ENCODE measurements at places on chromosomes 6 and 20. TPM values are rescaled to one million over a fixed set of nuclear protein-coding genes. Genes with fewer than 3 reads are reported as not detected.

GRCh38 chr6:8059129-8059528 lies 5.1 kb downstream of the BLOC1S5 start:
- peaks cover 12% of the 10 kb centered on the region for H3K4me1 ChIP-seq
- peak overlapping the region; percentile 7 for H3K27ac ChIP-seq
- DNase-seq = no peak
- H3K4me3 ChIP-seq = no peak overlapping the region
- H3K27me3 ChIP-seq = no peaks in the 10 kb centered on the region

- peaks cover 20% of the 10 kb centered on the region for H3K4me1 ChIP-seq
- no peaks in the 10 kb centered on the region for H3K27me3 ChIP-seq
- no peak overlapping the region for H3K27ac ChIP-seq
These were observed 154.6 kb upstream of the HDAC2 start for GRCh38 chr6:114125576-114125975.

DNA sequence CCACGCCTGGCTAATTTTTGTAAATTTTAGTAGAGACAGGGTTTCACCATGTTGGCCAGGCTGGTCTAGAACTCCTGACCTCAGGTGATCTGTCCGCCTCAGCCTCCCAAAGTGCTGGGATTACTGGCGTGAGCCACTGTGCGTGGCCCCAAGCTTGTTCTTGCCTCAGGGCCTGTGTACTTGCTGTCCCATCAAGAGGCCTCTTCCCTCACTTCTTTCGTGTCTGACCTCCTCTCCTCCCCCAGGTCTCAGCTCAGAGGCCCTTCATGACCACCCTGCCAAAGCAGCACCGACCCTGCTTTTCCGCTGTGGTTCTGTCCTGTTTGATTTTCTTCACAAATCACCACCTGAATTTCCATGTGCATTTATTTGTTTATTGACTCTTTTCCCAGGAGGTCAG lies 10.5 kb upstream of the UBE2V1 start:
- no peaks in the 10 kb centered on the region for H3K27me3 ChIP-seq
- peak overlapping the region; percentile 23 for H3K27ac ChIP-seq
- peaks cover 7% of the 10 kb centered on the region for H3K4me1 ChIP-seq
- no peak for DNase-seq
- H3K4me3 ChIP-seq = no peak overlapping the region
- H3K36me3 ChIP-seq = peaks cover 34% of the 10 kb centered on the region

The CLPSL1 gene
- not detected for total RNA-seq

DNA sequence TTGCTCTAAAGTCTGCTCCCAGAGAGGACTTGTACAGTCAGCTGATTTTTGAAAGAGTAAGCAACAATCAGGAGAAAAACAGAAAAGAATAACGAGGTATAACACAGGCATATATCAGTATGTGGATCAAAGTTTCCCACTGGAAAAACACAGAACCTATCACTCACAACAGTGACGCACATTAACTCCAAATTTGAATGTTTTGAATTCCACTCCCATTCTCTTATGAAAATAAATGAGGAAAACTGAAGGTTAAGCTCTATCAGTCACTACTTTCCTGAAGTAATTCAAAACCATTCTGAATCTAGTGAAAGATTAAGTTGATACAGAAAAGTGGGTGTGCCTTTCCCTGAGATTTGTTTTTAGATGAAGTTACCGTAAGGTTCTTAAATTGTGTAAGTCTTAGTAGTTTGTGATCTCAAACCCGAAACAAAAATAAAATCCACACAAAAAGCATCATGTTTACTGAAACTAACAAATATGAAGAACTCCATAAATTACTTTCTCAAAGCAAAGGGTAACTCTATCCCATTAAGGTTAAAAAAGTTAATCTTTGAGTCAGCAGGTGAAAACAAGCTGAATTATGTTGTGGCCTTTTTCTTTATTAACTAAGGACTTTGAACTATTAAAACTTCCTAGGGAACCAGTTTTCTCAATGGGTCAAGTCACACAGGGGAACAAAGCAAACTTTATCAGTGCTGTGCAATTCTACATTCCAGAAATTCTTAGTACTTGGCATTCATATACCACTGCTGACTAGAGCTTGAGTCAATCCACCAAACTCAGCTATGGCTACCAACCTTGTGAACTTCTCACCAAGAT lies 115.7 kb downstream of the OGFRL1 start:
- H3K27ac ChIP-seq = peak overlapping the region; percentile 96
- peaks cover 78% of the 10 kb centered on the region for H3K4me1 ChIP-seq
- H3K4me3 ChIP-seq = peak overlapping the region; percentile 60
- no peaks in the 10 kb centered on the region for H3K27me3 ChIP-seq
- DNase-seq = no peak
- H3K36me3 ChIP-seq = no peaks in the 10 kb centered on the region

The RNF144B gene
- 5.4 TPM for total RNA-seq

DNA sequence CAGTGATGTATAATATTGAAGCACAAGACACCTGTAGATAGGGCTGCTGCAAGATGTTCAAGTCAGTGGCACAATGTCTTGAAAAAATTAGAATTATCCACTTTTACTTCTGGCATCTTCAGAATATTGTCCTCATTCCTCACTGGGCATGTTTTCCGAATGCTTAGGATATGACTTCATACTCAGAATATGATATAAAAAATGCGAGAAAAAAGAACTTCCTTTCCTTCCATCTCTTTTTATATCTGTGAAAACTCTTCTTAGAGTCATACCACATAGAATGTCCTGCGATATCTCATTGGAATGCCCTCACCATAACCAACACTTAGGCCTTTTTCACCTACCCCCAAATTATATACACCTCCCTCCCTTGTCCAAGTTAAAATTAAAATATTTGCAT lies 4.6 kb downstream of the MAS1L start:
- H3K4me3 ChIP-seq = no peak overlapping the region
- H3K27ac ChIP-seq = no peak overlapping the region
- H3K27me3 ChIP-seq = peaks cover 12% of the 10 kb centered on the region

DNA sequence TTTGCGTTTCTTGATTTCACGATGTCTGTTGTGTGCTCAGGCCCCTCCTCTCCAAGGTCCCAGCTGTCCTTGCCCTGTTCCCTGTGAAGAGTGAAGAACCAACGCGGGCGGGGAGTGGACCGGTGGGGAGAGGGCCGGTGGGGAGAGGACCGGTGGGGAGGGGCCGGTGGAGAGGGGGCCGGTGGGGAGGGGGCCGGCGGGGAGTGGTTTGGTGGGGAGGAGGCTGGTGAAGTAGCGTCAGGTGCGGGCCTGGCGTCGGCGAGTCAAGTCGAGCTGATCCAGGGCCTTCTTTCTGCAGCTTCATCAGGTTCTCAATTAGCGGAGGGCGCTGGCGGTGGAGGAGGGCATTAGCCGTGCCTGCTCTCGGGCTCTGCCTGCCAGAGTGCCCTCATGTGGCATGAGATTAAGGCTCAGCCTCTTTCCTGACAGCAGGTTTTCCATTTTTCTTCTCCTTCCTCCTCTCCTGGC lies 21.2 kb upstream of the BHLHE23 start:
- peaks cover 81% of the 10 kb centered on the region for H3K27me3 ChIP-seq
- DNase-seq = peak; percentile 15
- H3K4me1 ChIP-seq = peaks cover 6% of the 10 kb centered on the region

DNA sequence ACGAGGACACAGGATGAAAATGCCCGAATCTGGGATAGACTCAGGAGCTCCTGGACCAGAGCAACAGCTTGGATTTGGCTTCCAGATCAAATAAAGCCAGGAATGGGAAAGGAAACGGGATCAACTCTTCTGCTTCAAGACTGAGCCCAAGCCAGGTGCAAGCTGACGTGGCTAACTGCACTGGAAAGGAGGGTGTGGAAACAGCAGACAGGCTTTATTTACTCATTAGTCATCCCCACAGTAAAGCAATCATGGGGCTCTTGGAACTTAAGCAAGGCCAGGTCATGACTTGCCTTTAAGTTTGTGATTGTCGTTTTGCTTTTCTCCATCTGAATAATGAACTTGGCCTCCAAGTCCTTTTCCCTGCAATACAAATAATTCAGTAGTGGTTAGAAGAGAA lies 45.2 kb downstream of the KIF16B start:
- H3K27me3 ChIP-seq = no peaks in the 10 kb centered on the region
- no peak overlapping the region for H3K4me3 ChIP-seq
- H3K4me1 ChIP-seq = peaks cover 18% of the 10 kb centered on the region
- peaks cover 32% of the 10 kb centered on the region for H3K36me3 ChIP-seq
- peak overlapping the region; percentile 9 for H3K27ac ChIP-seq
- DNase-seq = no peak

The BPIFB4 gene
- total RNA-seq = not detected

The HNF4A gene
- total RNA-seq = 0.20 TPM

The SNTA1 gene
- total RNA-seq = 11.9 TPM

DNA sequence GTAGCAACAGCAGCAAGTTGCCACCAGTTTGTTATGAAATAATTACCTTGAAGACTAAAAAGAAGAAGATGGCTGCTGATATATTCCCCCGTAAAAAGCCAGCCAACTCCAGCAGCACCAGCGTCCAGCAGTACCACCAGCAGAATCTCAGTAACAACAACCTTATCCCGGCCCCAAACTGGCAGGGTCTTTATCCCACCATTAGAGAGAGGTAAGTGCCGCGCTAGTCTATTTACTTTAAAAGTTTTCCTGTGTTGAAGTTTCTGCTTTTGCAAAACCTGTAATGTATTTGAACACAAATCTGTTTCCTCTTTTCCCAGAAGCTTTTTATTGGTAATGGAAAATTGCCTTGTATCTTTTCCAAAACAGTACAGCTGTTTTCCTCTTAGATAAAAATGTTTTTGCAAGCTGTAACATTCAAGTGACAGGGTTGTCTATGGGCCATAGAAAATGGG lies 725 bp downstream of the BTBD3 start:
- peak overlapping the region; percentile 66 for H3K27ac ChIP-seq
- peaks cover 65% of the 10 kb centered on the region for H3K4me1 ChIP-seq
- peaks cover 14% of the 10 kb centered on the region for H3K36me3 ChIP-seq
- peak overlapping the region; percentile 57 for H3K4me3 ChIP-seq

GRCh38 chr6:127481111-127481510 lies 21.9 kb upstream of the KIAA0408 start:
- no peak for DNase-seq
- H3K4me1 ChIP-seq = no peaks in the 10 kb centered on the region
- H3K4me3 ChIP-seq = no peak overlapping the region
- peaks cover 6% of the 10 kb centered on the region for H3K27me3 ChIP-seq

DNA sequence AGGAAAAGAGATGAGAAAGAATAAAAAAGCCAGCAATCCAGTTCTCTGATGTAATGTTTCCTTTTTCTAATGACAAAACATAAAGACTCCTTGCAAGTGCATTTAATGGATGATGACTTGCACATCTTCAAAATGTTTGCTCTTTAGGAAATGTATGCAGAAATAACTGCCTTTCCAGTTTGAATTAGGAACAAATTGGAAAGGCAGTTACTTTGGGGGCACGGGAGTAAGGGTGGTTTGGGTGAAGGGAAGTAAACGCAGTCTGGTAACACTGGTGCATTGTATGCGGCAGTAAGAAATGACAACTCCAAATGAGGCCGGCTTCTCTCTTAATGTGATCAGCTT lies 57.6 kb upstream of the REV3L start:
- H3K4me1 ChIP-seq = peaks cover 35% of the 10 kb centered on the region
- H3K27me3 ChIP-seq = no peaks in the 10 kb centered on the region
- no peak overlapping the region for H3K4me3 ChIP-seq
- H3K36me3 ChIP-seq = no peaks in the 10 kb centered on the region
- peak overlapping the region; percentile 62 for H3K27ac ChIP-seq

DNA sequence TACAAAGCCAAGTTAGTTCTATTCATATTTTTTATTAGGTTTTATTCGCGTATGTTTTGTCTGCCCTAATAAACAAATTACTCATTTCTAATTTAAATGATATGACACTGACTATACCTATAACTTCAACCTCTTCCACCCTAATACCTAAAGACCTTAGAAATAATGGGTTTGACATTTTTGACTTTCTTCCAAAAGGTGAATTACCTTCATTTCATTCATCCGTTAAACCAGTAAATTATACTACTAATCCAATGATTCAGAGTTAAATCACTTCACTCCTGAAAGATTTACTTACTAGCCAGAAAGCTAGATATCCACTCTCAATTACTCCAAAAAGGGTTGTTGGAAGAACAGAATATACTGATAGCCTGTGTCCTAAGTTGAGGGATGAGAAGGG lies 5.2 kb downstream of the MRPS10 start:
- H3K4me1 ChIP-seq = peaks cover 11% of the 10 kb centered on the region
- no peak for DNase-seq
- H3K27me3 ChIP-seq = no peaks in the 10 kb centered on the region
- no peak overlapping the region for H3K27ac ChIP-seq

- no peaks in the 10 kb centered on the region for H3K4me1 ChIP-seq
- H3K4me3 ChIP-seq = no peak overlapping the region
- no peak overlapping the region for H3K27ac ChIP-seq
- DNase-seq = no peak
- no peaks in the 10 kb centered on the region for H3K36me3 ChIP-seq
These were observed 44.9 kb downstream of the ZNF334 start for GRCh38 chr20:46468508-46468907.

The PGC gene
- total RNA-seq = not detected

DNA sequence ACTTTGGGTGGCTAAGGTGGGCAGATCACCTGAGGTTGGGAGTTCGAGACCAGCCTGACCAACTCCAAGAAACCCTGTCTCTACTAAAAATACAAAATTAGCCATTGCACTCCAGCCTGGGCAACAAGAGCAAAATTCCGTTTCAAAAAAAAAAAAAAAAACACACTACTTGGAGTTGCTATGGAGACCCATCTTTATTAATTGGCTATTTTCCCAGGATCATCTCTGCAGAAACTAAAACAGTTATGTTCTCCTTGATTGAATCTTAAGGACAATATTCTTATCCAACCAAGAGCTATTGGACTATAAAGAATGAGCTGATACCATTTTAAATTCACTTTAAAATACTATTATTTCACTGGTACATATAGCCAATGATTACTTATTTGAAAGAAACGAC lies 14.7 kb downstream of the AKIRIN2 start:
- H3K36me3 ChIP-seq = peaks cover 10% of the 10 kb centered on the region
- H3K27ac ChIP-seq = peak overlapping the region; percentile 39
- H3K4me1 ChIP-seq = peaks cover 42% of the 10 kb centered on the region
- H3K4me3 ChIP-seq = no peak overlapping the region
- DNase-seq = no peak

- no peak overlapping the region for H3K4me3 ChIP-seq
- H3K27me3 ChIP-seq = peaks cover 18% of the 10 kb centered on the region
- no peaks in the 10 kb centered on the region for H3K36me3 ChIP-seq
- no peak overlapping the region for H3K27ac ChIP-seq
These were observed 38.7 kb downstream of the SCP2D1 start for GRCh38 chr20:18852318-18852717.

- peaks cover 14% of the 10 kb centered on the region for H3K4me1 ChIP-seq
- H3K36me3 ChIP-seq = no peaks in the 10 kb centered on the region
- H3K27ac ChIP-seq = no peak overlapping the region
- no peak overlapping the region for H3K4me3 ChIP-seq
- DNase-seq = no peak
These were observed 170.1 kb upstream of the PHACTR1 start for GRCh38 chr6:12546410-12547002.

The HTR1B gene
- total RNA-seq = 0.20 TPM
